ENCODE measurements at places on chromosomes 7 and 10. TPM values are rescaled to one million over a fixed set of nuclear protein-coding genes. Genes with fewer than 3 reads are reported as not detected.

DNA sequence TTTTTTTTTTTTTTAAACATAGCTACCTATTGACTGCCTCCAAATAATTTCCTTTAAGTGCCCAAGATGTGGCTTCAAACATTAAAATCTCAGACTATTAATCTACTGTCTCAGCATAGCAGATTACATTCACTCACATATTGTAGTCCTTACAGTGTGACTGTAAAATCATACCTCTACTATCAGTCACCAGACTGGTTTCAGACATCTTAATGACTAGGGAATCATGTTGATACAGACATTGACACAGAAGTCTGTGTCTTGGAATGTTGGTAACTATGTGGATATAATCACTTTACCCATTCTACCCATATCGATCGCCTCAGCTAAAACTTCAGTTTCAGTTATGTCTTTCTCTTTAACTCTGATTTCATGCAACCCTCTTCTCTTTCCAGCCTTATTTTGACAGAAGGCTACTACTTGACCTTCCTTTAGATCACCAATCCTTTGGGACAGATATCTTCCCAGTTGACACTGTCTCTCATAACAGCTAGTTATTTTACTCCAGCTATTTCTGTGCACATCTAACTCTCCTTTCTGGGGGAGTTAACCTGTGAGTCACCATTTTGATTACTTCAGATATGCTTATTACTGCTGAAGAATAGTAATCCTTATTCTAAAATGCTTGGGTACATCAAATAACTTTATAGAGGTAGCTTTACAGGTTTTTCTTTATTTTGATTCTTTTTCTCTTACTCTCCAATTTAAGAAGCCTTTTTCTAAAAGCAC lies 7.0 kb downstream of the TNKS2 start:
- DNase-seq, result no peak

DNA sequence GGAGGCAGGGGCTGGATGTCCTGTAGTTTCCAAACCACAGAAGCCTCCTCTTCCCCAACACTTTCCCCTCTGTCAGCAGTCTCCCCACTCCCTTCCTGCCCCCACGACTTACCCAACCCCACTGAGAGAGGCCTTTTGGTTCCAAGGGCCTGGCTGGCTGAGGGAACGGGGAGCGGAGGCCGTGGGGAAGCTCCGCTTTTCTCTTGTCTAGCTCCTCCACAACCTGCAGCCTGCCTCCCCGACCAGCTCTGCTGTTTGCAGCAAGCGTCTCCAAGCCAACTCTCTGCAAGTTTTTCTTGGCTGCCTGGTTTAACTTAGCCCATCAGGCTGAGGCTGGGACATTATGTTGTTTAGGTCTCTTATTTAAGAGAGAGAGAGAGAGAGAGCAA lies 126.8 kb downstream of the NEURL1 start:
- no peak for DNase-seq

GRCh38 chr7:20399521-20399920 lies 68.8 kb downstream of the ITGB8 start:
- DNase-seq, result no peak

CRPPA gene
- total RNA-seq, result 1.9 TPM

DGKI gene
- total RNA-seq, result 2.2 TPM

VSTM4 gene
- total RNA-seq, result not detected

Measured in activated naive CD8-positive, alpha-beta T cell treated with anti-CD3 and anti-CD28 coated beads for 36 hours (primary cell).